ENCODE measurements at places on chromosomes 1 and 21.

GRCh38 chr1:202857136-202857610 lies 31.8 kb downstream of the RABIF start:
- no peak for DNase-seq

DNA sequence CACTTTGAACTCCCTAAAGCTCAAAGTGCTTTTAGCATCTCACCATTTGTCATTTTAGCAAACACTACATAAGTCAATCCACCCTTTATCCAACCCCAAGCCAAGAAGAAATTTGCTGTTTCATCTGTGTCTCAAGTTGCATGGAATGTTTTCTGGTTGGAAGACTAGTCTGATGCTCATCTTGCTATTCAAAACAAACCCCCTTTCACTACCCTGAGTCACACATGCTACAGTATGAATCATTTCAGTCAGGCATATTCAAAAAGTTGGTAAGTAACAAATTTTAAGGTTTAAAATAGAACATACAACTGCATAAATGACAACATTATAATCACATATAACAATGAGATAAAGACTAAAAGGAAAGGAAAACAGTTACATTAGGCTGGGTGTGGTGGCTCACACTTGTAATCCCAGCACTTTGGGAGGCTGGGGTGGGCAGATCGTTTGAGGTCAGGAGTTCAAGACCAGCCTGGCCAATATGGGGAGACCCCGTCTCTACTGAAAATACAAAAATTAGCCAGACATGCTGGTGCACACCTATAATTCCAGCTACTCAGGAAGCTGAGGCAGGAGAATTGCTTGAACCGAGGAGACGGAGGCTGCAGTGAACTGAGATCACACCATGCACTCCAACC lies 38.7 kb downstream of the DSTYK start:
- no peak for DNase-seq

DNA sequence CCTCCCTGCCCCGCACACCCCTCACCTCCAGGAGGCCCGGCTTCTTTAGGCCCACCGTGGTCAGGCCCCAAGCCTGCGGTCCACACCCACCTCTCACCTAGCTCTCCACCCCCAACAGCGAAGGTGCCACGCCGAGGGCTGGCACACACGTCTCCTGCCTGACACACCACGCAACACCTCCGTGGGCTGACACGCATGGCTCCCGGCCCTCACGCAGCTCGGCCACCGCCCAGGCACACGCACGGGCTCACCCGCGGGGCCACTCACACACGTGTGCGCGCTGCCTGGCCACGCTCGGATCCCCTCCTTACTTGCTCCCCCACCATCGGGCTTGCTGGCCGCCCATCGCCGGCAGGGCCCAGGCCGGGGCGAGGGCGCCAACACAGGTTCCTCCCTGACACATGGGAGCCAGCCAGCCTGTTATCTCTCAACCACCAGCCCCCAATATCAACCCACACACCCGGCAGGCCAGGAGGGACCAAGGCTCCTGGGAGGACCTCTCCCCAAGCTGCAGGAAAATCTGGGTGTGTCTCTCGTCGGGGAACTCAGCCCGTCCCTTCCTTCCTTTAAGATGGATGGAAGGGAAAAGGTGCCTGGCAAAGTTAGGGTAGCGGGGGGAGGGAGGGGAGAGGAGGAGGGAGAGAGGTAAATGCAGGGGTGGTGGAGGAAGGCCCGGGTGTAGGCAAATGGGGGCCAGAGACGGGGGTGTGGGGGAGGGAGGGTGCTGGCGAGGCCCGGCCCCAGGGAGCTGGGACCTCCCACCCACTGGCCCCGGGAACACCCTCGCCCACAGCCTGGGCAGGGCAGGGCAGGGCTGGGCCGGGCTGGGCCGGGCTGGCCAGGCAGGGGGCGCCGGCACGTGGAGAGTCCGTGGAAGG lies 546 bp downstream of the ELOVL1 start:
- peak; percentile 55 for DNase-seq

- DNase-seq: peak; percentile 88
Observed at GRCh38 chr1:107964336-107965109, 457 bp downstream of the VAV3 start.

- DNase-seq: no peak
Observed at GRCh38 chr1:27744556-27744955, 18.8 kb downstream of the FAM76A start.

DNA sequence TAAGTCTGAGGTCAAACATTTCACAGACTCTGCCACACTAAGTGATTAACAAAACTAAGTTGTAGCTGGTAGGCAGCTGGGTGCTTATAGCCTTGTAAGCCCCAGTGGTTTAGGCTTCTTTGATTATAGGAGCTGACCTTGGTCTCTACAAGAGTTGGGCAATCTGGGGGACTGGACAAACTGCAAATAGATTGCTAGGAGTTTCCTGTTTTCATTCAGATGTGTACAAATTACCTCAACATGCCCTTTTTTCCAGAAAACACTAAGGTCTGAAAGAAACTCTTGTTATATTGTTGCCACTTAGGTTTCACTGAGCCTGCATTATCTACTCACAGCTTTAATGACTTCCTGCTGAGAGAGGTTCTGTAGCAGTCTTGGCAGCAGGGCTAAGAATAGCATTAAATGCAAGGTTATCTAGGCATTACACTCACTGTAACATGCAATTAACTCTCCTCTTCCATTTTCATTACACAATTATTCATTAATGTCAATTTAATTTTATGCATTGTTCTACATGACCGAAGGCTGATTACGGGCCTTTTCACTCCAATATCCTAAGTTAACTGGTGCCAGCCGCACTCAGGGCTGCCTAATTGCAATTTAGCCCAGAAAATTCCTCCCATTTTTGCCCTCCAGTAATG lies 314.0 kb downstream of the LMO4 start:
- peak; percentile 95 for DNase-seq

DNA sequence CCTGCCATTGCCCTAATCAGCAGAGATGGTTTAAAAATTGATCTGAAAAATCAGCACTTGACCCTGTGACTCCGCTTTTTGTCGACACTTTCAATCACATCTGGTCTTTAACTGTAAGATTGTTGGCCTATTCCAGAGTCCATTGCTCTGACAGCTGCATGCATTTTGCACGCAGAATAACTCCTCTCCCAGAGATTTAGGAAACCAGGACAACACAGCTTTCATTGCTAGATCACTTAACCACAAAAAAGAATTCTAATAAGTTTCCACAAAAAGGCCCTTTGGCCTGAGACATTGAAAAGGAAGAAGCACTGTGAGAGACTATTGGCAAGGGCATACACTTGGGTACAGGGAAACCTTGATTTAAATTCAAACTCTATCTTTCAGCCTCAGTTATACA lies 373.1 kb downstream of the TGFB2 start:
- no peak for DNase-seq

GRCh38 chr1:201753492-201753891 lies 75.5 kb upstream of the IPO9 start:
- DNase-seq: no peak

DNA sequence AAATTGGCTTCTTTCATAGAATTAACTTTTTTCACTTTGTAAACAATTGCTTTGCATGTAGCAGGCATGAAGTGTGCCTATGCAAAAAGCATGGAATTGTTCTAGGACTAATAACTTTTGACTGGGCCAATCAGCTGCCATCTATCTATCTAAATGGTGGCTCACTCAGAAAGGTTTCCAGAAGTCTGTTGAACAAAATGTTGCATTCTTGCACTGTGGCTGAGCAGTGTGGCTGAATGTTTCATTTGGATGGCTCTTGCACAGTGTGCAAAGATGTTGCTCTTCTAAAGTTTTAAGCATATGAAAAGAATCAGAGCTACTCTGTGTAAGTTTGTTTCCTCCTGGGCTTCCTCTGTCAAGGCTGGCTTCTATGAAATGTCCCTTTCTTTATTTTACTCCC lies 213.5 kb downstream of the KCTD3 start:
- no peak for DNase-seq

DNA sequence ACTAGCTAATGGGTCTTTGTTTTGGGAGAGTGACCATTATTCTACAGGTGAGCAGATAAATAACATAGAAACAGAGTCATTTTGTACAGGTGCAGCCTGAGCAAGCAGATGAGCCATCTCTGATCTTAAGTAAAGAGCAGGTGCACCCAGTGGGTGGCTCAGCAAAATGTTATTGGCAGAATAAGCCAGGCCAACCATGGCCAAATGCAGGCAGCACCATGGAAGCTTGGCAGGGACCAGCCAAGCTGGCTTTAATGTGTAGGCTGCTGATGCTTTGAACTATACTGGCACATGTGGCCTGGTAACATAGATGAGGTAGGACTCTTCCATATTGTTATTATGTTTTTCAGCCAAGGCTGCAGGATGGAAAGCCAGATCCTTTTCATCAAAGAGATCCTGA lies 553.3 kb upstream of the ZRANB2 start:
- DNase-seq: peak; percentile 76

Data from NCI-H69 (cell line).